ENCODE measurements at places on chromosomes 16 and 17.

DNA sequence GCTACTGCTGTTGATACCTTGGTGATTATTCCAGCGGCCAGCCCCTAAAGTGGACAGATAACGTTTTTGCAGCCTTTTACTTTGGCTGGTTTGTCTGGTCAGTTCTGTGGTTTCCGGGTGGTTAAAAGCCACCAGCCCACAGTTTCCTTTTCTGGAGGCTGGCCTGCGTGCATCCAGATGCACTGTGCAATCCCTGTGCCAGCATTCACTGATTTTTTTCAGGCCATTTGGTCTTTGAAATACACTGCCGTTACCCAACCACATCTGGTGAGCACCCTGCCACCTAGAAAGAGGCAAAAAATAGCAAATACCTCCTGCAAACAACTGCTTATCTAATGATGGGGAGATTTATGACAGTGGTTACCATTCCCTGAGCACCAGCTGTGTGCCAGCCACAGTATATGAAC lies 797 bp downstream of the NUDT7 start:
- DNase-seq = peak; percentile 7

- DNase-seq = peak; percentile 57
Observed at GRCh38 chr17:79790805-79791734, 5.8 kb downstream of the CBX8 start.

DNA sequence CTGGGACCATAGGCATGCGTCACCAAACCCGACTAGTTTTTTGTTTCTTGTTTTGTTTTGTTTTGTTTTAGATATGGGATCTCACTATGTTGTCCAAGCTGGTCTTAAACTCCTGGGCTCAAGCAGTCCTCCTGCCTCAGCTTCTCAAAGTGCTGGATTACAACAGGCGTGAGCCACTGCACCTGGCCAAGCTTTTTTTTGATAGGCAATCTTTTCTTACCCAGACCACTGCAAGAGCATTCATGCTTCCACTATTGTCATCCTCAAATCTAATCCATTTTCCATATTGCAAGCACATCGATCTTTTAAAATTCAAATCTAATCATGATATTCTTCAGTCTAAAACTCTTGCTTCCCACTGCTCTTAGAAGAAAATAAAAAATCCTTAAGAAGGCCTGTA lies 10.3 kb upstream of the NACA2 start:
- DNase-seq = no peak

- no peak for DNase-seq
Observed at GRCh38 chr16:70725912-70726828, 40.3 kb upstream of the MTSS2 start.

DNA sequence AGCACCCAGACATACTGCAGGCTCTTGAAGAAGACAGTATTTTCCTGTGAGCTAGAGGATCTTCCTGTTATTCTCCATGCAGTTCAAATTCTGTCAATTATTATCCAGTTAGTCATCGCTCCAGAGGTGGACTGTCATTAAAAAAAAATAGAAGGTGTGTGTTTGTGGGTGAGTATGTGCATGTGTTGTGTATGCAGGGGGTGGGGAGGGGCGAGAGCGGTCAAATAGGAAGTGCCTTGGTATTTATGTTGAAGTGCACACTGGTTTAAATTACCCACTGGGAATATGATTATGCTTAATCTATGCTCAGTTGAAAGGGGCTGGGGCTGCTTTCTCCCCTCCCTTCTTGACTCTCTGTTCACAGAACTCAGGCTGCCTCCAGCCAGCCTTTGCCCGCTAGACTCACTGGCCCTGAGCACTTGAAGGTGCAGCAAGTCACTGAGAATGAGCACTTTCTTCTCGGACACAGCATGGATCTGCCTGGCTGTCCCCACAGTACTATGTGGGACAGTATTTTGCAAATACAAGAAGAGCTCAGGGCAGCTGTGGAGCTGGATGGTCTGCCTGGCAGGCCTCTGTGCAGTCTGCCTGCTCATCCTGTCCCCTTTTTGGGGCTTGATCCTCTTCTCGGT lies at the start of gene HSD17B2:
TSS of gene HSD17B2 (plus strand) at position 273 of the 632 bp plus-strand sequence. CDS start at position 445, 172 bp downstream.
- DNase-seq = no peak

DNA sequence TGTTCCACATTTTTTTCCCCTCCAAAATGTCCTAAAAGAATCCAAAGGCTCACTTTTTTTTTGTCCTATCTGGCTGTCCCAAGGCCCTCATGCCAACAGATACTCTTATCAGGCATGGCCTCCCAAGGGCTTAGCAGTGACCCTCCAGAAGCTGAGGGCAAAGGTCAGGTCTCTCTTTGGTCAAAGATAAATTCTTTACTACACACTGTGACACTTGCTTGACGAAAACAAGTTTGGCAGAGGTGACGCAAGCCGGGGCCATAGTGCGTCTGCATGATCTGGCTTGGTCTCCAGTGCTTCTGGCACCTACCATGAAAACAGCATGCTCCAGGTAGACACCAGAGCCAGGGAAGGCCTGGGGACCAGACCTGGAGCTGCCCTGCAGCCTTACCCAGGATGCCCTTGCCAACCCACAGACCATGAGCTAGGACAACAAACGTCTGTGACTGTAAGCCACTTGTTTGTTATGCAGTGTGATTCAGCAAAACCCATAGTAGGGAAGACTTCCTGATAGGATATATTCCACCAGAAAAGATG lies 48.5 kb upstream of the IRF8 start:
- no peak for DNase-seq

DNA sequence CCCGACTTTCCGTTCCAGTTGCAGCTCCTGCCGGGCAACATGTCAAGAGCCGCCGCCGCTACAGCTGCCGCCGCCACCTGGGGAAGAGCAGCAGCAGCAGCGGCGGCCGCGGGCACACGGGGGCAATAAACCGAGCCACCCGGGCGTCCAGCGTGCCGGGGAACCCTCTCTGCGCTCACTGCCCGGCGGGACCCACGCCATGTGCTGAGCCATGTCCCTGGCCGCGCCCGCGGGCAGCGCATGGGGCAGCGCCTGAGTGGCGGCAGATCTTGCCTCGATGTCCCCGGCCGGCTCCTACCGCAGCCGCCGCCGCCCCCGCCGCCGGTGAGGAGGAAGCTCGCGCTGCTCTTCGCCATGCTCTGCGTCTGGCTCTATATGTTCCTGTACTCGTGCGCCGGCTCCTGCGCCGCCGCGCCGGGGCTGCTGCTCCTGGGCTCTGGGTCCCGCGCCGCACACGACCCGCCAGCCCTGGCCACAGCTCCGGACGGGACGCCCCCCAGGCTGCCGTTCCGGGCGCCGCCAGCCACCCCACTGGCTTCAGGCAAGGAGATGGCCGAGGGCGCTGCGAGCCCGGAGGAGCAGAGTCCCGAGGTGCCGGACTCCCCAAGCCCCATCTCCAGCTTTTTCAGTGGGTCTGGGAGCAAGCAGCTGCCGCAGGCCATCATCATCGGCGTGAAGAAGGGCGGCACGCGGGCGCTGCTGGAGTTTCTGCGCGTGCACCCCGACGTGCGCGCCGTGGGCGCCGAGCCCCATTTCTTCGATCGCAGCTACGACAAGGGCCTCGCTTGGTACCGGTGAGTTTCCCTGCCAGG lies 604 bp downstream of the HS3ST3B1 start:
- DNase-seq = no peak

DNA sequence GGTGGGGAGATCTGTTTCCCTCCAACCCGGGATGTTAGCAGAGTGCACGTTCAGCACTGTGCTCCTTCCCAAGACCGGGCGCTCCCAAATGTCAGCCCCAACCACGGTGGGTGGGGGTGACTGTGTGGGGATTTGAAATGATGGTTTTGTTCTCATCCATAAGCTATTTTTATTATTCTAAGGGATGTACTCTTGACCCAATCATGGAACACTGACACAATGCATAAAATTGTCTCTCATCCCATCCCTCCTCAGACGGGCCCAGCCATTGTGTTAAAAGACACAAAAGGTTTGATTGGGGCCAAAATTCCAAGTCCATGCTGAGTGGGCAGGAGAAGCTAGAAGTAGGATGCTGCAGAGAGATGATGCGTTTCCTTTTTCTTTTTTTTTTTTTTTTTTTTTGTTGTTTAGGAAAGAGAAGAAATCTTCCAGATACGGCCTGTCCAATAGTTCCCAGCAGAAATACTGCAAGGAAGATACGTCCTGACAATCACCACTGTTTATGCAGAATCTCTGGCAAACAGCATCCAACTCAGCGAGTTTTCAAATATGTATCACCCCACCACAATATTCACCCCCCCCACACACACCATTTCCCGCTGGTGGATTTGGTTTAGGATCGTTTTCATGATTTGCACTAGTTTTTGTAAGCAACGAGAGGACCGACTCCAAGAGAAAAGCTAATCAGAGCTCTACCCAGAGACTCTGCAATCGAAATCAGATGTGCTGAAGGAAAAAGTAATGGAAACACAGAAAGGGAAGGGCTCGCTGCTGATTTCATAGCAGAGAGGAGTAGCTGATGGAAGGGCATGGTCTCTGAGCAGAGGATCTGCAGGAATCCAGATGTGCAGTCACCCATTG lies 163.5 kb upstream of the DYNLRB2 start:
- DNase-seq = no peak

DNA sequence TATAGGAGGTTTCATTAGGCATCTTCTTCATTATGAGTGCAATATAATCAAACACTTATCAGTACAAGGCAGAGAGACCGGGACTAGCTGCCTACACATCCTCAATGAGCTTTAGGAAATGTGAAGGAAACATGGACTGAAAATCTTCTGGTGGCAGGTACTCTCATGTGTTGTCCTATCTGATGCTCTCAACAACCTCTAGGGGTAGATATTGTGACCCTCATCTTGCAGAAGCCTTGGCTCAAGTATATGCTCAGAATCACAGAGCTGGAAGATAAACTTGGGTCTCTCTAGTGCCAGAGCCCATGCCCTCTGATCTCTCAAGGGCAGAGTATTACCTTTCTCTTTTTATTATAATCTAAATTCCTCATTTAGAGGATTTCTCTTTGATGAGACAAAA lies 181.6 kb upstream of the C17orf78 start:
- DNase-seq = no peak

- no peak for DNase-seq
Observed at GRCh38 chr16:8697965-8698364, 23.5 kb downstream of the ABAT start.

- DNase-seq = no peak
Observed at GRCh38 chr16:86134802-86135461, 236.0 kb downstream of the IRF8 start.

- DNase-seq = no peak
Observed at GRCh38 chr17:43822570-43823190, 10.3 kb downstream of the MPP3 start.

- DNase-seq = peak; percentile 74
Observed at GRCh38 chr17:37676115-37676925, 33.1 kb upstream of the DDX52 start.

- no peak for DNase-seq
Observed at GRCh38 chr17:76572201-76572910, 13.3 kb downstream of the ST6GALNAC2 start.

DNA sequence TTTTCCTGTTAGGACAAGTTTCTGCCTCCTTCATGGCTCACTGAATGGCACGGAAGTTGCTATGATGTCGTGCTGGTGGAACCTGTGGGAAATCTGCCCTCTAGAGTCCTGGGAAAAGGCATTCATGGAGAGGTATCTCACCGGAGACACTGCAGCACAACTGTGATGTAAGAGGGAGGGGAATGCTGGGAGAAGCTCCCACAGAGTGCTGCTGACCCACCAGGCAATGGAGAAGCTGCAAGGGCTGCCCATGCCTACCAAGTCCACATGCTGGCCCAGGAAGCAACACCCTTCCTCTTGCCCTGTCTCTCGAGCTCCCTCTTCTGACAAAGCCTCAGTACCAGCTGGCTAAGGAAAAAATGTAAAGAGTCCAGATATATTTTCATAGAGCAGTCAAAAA lies 45.2 kb upstream of the SLC5A11 start:
- no peak for DNase-seq

- no peak for DNase-seq
Observed at GRCh38 chr16:68722119-68723024, 14.7 kb upstream of the CDH1 start.

- DNase-seq = no peak
Observed at GRCh38 chr17:62702746-62703260, 75.3 kb downstream of the MRC2 start.

GRCh38 chr17:50952013-50952412 lies 85.9 kb upstream of the TOB1 start:
- no peak for DNase-seq

GRCh38 chr17:63631626-63632025 lies 9.4 kb downstream of the MAP3K3 start:
- no peak for DNase-seq

DNA sequence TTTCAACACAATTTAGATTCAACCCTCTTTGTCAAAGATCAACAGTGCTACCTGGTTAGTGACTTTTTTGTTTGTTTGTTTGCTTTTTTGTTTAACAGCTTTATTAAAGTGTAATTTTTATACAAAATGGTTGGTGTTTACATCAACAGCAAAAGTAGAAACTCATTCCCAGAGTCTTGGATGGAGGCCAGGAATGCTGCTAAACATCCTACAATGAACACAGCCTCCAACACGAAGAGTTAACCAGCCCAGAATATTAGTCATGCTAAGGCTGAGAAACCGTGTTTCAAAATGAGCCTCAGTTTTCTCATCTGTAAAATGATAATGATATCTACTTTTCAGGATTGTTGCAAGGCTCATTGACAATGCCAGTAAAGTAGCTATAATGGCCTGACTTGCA lies 211.0 kb upstream of the MAF start:
- DNase-seq = no peak

GRCh38 chr17:40821536-40821935 lies 878 bp downstream of the KRT10 start:
- no peak for DNase-seq

- DNase-seq = no peak
Observed at GRCh38 chr16:86572041-86572521, 5.5 kb downstream of the FOXC2 start.

DNA sequence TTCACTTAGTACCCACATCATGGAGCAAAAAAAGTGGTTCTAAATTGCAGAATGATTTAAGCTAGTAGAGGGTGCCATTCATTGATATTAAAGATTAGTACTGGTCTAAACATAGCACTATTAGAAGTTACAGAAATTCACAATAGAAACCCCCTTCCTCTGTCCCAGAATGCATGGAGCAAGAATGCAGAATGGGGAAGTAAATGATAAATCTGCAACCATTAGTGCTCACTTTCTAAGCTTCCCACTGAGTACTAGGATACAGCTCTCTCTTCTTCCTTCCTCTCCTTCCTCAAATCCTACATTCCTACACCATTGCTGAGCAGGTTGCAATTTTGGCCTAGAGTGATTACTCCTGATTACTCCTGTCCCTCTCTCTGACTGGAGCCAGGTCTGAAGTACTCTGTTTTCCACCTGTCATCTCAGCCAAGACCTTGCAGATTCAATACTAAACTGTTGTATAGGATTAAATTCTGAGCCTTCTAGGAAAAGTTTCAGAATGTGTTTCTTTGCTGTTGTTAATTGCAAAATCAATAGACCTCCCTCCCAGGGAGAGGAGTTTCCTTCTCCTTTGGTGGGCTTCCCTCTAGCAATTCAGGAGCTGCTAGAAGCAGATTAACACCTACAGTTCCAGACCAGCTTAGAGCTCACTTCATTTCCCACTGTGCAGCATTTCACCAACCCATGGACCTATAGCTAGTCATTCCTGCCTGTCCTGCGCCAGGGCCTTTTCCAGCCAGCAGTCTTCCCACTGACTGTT lies 165.5 kb upstream of the TBX2 start:
- no peak for DNase-seq

GRCh38 chr17:77322514-77323412 lies 182.0 kb downstream of the SEC14L1 start:
- DNase-seq = peak; percentile 59

All from nephron progenitor cell (in vitro differentiated cells).